ENCODE measurements at places on chromosomes 4 and X.

GRCh38 chr4:10456595-10457254 lies 501 bp downstream of the ZNF518B start:
- peak; percentile 33 for DNase-seq

DNA sequence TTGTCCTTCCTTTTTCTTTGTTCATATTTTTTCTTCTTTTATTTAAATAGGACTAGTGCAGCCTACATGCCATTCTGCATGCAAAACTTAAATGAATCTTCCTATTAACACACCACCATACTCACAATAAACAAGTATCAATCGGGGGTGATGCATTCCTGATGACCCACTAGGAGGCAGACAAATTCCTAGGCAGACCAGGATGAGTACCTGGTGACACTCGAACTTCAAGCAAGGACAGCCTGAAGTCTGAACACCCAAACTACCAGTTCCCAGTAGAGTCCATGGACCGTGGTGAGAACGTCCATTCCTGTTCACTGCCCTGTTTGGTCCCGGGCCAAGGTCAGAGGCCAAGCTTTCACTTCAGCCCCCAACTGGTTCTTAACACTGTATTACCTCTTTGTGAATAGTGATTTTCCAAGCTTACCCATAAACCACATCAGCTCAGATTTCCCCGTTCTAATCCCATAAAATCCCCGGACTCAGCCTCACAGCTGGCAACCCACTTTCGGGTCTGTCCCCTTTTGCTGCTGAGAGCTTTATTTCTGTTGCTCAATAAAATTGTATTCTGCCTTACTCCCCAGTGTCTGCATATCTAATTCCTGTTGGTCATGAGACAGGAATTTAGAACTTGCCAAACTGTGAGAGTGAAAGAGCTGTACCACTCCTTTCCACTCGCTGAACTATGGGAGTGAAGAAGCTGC lies 1286.6 kb downstream of the FSTL5 start:
- DNase-seq = no peak

DNA sequence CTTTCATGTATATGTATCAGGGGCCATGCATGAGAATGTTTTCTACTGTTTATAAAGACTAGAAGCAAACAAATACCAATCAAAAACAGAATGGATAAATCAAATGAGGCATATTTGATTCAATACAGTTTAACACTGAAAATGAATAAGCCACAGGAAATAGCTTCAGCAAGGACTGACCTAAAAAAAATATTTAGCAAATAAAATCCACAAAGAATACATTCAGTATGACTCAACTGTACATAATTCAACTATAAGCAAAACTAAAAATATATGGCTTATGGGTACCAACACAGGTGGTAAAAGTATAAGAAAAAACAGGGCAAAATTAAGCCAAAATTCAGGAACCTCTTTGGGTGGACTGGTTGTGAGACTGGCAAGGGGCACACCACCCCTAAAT lies 112.9 kb downstream of the KCNIP4 start:
- no peak for DNase-seq

DNA sequence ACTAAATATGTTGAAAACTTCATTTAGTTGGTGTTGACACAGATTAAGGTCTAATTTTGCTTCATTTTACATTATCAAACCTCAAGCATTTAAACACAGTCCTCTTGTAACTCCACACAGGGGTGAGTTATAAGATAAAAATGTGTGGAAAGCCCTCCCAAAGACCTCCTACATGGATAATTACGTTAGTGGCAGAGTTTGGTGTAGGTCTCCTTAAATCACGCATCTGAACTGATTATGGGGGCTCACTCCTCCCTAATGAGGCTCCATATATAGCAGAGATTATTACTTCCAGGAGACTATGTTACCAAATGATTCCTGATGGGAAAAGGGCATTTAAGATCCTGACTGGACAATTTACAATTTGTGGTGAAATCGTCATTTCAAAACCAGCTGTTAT lies 32.2 kb upstream of the VCX3B start:
- DNase-seq = no peak
